Activated T-helper 9 cell treated with anti-CD3 and anti-CD28 coated beads, Interleukin-2, amount 50 U/mL, for 16 hours (primary cell): ENCODE measurements at places on chromosomes 3 and 15.

DNA sequence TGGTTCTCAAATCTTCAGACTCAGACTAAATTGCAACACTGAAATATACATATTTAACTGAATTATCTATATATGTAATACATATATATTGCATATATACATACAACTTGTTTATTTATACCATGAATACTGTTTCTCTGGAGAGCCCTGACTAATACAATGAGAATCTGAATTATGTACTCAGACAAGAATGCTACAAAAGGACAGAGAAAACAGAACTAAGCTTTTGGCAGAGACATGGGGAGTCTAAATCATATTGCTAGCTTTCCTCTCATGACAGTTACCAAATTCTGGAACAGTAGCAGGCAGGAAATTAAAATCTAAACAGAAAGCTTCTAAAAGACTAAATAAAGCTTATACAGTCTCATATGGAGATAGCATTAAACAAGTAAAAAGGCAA lies 142.4 kb upstream of the KCNMB2 start:
- DNase-seq, result no peak

GRCh38 chr3:184209146-184209923 lies 20.1 kb upstream of the VWA5B2 start:
- DNase-seq, result no peak

- DNase-seq, result no peak
Measured at GRCh38 chr3:183895296-183895695, 10.6 kb upstream of the PARL start.

DNA sequence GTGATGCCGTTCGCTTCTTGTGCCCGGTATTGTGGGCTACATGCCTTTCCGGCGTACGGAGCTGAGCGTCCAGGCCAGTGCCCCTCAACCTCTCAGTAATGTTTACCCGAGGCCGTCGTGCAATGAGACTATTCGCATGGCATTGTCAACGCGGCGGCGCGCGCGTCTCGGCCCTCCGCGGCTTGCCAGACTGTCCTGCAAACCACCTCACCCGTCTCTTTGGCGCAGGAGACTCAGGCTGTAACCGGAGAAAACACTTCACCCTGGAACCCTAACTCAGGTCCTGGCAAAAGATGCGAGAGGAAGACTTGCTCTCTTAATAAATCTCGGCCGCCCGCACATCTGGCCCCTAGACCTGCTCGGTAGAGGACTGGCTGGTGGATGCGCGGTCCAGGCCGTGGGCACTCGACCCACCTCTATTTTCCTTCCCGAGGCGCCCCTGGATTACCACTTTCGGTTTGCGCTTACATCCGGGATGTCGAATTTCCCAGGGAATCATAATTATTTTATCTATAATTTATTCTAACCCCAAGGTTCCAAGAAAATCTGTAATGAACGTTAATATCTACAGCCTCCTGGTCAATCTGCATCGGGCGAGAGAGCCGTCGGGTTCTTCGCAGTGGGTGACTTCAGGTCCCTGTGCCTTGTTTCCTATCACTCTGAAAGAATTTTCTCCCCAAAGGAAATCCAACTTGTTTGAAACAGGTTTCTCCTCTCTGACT lies 71.8 kb upstream of the POLG start:
- DNase-seq, result no peak

DNA sequence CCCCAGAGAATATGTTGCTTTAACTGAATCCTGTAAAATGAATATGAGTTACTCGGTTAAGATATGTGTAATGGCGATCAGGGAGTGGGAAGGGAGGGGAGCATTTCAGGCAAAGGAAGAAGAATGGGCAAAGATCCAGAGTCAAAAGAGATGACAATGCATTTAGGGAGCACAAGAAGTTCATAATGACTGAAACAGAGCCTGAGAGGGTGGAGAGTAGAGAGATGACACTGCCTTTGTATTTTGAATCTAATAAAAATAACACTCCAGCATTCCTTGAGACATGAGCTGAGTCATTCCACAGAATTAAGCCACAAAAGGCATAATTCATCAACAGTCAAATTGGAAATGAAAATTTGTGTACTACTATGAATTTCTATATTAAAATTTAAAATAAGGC lies 105.3 kb upstream of the PEX5L start:
- DNase-seq, result no peak

DNA sequence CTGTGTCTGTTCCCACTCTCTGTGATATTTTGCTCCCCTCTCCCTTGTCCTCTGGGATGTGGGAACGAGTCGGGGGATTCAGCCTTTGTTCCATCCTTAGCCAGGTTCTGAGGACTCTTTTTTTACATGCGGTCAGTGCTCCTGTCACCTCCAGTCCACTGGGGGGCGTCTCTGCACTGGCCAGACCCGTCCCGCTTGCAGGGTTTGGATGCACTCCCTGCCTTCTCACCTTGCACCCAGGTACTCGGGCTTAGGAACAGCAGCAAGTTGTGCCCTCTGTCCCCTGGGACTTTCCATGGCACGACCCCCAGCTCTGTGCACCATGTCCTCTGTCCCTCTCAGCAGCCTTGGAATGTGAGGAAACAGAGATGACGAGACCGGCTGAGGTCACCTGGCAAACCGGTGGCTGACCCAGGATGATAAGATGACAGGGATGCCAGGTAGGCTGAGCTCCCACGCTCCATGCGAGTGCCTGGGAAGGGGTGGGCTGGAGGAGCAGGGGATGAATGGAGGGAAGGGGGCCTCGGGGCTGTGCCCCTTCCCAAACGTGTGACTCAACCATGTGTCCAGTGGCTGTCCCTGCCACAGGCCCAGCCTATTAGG lies 27.3 kb upstream of the FGD5 start:
- DNase-seq, result peak; percentile 15

- no peak for DNase-seq
Measured at GRCh38 chr15:60396100-60396499, 1.7 kb downstream of the ANXA2 start.

DNA sequence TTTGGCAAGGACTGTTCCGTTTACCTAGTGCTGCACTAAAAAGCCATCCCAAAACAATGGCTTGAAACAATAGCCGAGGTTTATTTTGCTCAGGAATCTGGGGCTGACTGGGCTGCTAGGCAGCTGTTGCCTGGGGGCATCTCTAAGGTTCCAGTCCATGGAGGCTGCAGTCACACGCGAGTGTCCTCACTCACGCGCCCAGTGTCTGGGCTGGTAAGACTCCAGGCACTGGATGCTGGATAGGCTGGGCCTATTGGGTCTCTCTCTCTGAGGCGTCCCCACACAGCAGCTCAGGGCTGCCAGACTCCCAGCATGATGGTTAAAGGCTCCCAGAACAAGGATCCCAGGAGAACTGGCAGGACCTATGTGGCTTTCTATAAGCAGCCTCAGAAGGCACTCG lies 34.2 kb downstream of the ALS2CL start:
- DNase-seq, result no peak

GRCh38 chr3:81291586-81291985 lies 469.9 kb downstream of the GBE1 start:
- DNase-seq, result no peak

- DNase-seq, result no peak
Measured at GRCh38 chr15:74340150-74340549, 27.3 kb downstream of the CYP11A1 start.

DNA sequence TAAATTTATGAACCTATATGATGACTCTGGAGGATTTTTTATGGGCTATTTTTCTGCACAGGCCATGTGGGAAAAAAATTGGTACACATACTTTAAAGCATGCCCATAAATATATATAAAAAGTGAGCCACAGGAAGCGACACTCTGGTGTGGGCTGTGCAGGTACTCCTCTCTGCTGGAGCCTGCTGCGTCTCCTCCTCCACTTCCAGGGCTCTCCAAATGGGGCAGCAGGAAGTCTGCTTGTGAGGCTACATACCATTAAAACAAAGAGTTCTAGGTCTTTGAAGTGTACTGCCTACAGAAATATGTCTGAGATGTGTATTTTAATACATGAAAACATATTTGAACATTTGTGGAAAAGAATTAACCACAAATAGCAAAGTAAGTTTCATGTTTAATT lies 135.1 kb downstream of the CTNNB1 start:
- DNase-seq, result no peak

DNA sequence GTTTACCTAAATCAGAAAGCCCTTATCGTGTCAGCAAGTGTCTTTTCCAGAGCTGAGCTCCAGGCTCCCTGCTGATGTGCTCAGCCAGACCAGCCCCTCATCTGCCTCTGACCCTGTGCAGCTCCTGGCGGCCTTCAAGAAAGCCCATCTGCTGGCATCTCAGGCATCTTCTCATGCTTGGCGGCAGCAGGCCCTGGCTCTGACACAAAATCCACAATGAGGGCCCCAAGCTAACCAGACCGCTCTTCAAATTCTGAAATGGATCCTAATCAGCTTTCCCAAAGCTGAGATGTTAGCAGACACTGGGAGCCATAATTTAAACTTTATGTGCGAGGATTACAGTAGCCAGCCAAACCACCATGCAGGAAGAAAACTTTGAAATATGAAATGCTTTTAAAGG lies 50.8 kb upstream of the CTDSPL start:
- no peak for DNase-seq

DNA sequence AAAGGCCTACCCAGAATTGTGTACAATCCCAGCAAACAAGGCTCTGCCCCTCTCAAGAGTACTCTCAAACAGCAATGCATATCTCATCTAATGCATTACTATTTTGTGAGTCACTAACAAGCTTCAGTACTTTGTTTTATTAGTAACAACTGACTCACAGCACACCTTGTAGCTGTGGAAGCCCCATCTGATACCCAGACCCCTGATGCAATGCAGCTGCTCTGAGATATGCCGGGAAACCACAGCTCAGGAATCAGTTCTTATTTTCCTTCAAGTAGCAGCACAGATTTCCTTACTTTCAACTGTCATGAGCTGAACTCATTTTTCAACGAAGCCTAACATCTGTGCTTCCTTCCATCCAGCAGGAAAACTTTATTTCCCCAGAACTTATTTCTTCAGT lies 37.8 kb downstream of the CCNL1 start:
- DNase-seq, result no peak

DNA sequence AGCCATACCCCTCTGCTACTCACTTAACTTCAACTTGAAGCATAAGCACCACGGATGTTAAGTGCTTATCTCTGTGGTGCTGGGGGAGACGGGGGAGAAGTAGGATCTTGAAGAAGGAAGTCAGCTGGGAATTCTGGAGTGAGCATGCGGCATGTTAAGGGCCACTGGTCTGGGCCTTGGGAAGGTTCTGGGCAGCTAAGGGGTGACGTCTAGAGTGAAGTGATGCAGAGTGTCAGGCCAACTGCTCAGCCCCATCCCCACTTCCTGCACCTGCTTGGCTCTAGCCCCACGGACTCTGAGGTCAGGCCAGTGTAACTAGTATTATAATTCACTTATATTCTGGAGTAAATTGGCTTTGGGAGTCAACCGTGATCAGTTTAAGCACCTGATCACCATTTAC lies 228.6 kb downstream of the FMN1 start:
- no peak for DNase-seq

DNA sequence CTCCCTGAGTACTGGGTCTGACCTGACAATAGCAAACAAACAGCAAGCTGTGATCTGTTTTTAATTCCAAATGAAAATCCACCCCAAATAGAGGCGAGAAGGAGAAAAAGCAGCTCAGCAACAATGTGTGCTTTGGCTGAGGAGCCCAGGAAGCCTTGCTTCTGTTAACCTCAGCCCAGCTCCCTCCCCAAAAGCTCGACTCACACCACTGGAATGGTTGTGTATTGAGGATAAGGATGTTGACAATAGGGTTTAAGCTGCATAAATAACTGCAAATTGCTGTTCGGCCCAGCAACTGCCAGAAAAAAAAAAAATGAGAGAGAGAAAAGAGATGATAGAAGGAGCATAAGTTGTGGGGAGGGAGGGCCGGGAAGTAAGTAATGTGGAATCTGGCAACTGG lies 104.0 kb upstream of the TBC1D5 start:
- DNase-seq, result no peak

DNA sequence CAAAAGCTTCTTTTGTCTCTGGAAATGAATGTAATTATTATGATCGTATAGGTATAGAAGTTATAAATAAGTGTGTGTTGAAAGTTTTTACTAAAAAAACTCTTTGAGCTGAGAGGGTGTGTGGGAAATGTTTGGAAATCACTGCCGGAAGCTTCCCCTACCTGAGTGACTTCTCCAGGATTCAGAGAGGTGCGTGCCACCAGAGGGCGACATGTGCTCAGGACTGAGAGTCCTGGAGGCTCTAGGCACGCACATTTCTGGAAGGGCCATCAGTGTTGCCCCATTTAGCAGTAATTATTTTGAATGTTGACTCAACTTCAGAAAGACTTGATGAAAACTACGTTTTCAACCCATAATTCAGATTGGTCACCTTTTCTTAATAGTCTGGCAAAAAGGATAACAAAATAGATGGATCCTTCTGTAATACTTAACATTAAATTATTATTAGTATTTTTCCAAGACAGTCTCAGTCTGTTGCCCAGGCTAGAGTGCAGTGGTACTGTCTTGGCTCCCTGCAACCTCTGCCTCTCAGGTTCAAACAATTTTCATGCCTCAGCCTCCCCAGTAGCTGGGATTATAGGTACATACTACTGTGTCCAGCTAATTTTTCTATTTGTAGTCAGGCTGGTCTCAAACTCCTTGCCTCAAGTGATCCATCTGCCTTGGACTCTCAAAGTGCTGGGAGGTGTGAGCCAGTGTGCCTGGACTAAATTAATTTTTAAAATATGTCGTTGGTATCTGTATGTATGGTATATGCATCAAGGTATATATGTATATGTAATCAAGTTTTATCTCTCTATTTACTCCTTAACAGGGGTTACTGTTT lies 34.5 kb downstream of the GPR171 start:
- peak; percentile 72 for DNase-seq

DNA sequence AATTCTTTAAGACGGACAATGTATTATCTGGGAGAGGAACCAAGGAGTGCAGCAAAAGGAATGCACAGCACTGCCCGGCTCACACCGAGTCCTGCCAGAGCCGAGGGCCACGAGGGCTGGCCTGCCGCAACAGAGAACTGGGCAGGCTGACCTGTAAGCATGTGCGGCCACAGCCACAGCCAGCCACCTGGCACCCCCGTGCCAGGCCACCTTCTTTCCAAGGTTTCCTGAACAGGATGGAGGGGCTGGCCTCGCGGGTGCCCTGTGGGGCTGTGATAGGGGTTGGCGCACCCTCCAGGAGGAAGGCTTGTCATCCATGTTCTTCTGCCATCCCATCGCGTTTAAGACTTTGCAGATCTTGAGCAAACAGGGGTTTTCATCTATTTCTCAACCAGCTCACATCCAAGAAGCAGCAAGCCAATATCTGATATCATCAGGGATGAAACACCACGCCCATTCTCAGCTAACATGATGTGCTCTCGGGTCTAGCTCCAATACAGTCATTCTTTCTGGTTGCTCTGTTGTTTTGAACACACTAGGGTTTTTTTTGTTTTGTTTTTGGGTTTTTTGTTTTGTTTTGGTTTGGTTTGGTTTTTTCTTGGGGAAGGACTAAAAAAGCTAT lies 10.2 kb downstream of the CA12 start:
- DNase-seq, result no peak

DNA sequence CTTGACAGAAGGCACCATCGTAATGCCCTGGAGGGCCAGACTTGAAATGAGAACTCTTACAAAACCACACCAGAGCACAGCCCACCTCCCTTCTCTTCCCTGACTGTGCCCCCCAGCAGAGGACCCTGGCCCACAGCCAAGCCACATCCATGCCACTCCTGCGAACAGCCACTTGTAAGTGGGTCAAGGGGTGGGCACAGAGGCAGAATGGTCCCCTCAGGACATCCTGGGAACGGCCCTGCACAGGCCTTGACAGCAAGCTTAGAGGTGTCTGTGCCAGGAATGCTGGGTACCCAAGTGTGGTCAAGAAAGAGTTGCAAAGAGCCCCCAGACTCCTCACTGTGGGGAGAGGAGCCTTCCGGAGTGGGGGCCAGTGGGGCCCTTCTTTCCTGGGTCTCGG lies 33.3 kb downstream of the HCN4 start:
- no peak for DNase-seq
